Activated CD4-positive, alpha-beta T cell treated with anti-CD3 and anti-CD28 coated beads, Interleukin-2, Interleukin-6, amounts not matched to agents 100 ng/mL and 50 ng/mL, durations not matched to agents 16 hours and 8 hours (primary cell): ENCODE measurements at places on chromosomes 7 and 10.

DNA sequence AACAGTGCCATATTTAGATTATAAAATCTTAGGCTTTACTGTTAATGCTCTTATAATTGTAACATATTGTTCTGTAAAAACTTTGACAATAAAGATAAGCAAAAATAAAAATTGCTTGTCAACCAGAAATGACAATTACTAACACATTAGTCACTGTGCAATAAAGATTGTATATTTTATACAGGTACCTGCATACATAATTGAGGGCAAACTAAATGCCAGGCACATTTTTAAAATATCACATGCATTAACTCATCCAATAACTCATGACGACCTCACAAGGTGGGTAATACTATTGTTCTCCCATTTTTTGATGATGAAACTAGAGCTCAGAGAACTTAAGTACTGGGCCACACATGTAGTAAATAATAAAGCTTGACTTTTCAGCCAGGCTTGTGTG is 1020.2 kb upstream of the C7orf33 start:
- DNase-seq: no peak

- no peak for DNase-seq
Observed at GRCh38 chr7:41822259-41822817, 119.4 kb upstream of the INHBA start.

- DNase-seq: no peak
Observed at GRCh38 chr7:105213611-105214010, 175.1 kb downstream of the SRPK2 start.

- DNase-seq: no peak
Observed at GRCh38 chr10:115953281-115953680, 319.7 kb downstream of the GFRA1 start.

DNA sequence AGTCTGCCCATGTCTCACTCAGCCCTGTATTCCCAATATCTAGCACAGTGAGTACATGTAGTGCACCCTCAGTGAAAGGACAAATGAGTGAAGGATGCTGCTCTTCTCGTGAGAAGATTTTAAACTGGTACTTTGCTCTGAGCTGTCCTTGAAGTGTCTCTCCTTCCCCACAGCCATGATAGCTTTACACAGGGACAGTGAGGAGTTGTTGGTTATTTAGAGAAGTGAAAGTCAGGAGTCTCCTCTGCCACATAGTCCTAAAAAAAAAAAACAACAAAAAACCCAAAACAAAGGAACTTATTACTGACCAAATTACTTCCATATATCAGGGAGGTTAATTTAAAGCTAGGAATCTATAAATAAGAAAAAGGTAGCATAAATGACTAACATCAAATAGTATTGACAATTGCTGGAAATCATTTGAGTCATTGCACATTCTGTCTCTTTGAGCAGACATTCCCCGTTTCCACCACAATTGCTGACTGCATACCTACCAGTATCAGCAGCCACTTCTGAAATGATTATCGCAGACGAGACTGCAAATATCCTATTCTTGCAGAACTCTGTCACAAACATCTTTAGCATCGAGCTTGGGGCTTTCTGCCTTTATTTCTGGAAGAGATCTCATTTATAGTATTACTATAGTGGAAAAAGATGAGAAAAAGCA is 202.1 kb downstream of the PTEN start:
- peak; percentile 79 for DNase-seq

- no peak for DNase-seq
Observed at GRCh38 chr10:56068473-56069263, 292.4 kb downstream of the ZWINT start.

DNA sequence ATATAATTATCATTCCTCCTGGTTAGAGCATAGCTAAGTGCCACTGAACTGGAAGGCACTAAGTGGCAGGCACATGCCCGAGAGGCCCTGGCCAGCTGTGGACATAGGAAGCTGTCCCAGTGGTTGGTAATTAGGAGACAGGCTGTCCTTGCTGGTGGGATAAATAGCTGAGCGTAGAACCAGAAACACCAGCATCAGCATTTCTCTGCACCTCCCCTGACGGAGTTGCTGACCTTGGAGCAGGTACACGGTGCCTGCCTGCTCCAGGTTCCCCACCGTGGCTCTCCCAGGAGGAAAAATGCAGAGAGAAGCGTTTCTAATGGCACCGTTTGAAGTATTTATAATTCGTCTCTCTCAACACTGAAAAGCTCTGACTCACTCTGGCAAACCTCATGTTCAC is 5.6 kb upstream of the ABLIM1 start:
- no peak for DNase-seq

DNA sequence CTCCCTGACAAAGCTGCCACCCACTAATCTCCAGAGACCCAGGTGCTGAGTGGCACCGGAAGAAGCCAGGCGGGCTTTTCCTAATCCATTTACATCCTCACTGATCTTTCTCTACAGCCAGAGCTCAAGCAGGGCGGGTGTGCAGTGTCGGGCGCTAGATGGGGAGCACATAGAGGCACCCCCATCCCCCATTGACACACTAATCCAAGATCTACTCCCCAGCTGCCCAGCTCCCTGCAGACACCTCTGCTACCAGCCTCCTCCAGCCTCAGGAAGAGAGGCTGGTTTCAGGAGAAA is 22.2 kb downstream of the FRMPD2 start:
- DNase-seq: no peak

DNA sequence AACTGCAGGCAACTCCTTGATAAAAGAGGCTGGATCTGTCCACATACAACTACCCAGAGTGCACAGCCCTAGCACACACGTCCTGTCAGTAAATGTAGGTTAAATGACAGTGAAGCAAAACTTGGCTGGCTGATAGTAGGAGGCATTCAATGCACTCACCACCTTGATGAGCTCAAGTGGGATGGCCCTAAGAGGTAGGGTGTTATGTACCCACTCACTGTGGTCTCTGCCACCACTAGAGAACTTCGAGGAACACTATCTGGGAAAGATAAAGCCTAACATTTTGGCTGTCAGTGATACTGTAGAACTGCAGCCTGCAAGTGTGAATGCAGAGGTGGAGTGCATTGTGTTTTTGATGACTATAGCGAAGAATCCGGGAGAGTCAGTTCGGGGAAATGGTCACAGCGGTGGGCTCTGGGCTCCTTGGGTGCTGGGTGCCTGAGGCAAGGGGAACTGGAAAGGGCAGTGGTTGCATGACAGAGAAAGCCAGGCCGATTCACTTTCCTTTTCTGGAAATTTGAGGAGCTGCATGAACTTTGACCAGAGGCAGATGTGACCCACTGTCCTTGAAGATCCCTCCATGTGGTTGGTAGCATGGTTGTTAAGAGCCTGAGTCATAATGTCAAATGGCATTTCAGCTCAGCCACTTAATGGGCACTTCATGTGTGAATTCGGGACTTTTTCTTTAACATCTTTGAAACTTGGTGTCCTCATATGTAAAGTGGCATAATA is 93.1 kb upstream of the ZPBP start:
- no peak for DNase-seq

GRCh38 chr7:75850235-75850634 is 28.6 kb upstream of the RHBDD2 start:
- DNase-seq: no peak

- no peak for DNase-seq
Observed at GRCh38 chr10:32985341-32985764, 27.3 kb upstream of the ITGB1 start.

DNA sequence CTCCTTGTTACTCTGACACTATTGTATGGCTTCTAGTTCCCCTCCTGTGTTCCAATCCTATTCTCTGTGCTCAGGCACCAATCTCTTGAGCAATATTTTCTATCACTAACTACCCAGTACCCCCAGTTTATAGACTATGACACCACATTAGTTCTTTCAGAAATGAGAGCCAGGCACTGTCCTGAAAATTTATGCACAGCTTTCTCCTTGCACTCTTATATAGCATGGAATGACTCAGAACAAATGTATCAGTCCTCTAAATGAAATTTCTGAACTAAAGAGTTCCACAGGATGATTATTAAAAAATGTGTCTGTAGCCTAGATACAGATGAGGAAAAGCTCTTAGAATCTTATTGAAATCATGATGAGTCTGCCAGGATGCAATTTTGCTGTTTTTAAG is 489.9 kb downstream of the XPNPEP1 start:
- DNase-seq: no peak

- DNase-seq: no peak
Observed at GRCh38 chr7:3195160-3195559, 105.9 kb upstream of the SDK1 start.

GRCh38 chr7:40782836-40783235 is 648.0 kb downstream of the SUGCT start:
- DNase-seq: no peak

- no peak for DNase-seq
Observed at GRCh38 chr7:98077762-98078161, 28.9 kb upstream of the LMTK2 start.

DNA sequence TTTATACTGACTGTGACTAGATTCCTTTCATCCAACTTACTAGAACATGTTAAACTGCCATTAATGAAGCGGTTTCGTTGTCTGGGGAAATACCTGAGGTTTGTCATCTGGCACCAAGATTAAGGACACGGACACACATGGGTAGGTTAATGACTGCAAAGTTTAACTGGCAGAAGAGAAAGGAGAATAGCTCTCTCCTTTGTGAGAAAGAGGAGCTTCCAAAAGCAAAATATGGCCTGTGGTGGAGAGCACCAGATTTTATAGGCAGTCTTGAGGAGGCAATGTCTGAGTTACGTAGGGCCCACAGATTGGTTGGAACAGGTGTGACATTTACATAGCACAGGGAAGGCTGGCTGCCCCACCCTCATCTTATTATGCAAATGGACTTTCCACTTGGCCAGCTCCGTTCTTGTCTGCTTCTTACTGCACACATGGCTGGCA is 1193.0 kb upstream of the CELF2 start:
- DNase-seq: no peak

- DNase-seq: no peak
Observed at GRCh38 chr10:21452203-21452602, 73.3 kb downstream of the SKIDA1 start.

DNA sequence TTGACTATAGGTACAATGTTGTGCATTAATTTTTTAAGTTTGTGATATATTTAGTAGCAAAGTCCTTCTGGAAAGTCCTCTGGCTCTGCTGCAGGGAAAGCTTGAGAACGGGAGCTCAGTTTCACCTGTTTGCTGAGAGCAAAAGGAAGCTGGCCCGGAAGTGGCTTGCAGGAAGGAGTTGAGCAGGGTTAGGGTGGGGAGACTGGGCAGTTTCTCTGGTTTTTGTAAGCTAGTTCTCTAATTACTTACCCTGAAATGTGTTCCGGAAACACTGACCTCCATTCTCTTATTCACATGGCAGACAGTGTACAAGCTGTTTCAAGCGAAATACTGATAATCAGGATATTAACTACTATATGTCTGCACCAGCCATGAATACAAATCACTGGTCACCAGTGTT is 22.3 kb downstream of the MAP3K8 start:
- peak; percentile 65 for DNase-seq

- DNase-seq: no peak
Observed at GRCh38 chr7:139698844-139699243, 79.0 kb downstream of the HIPK2 start.

- no peak for DNase-seq
Observed at GRCh38 chr7:25486656-25487055, 258.4 kb upstream of the NPVF start.

DNA sequence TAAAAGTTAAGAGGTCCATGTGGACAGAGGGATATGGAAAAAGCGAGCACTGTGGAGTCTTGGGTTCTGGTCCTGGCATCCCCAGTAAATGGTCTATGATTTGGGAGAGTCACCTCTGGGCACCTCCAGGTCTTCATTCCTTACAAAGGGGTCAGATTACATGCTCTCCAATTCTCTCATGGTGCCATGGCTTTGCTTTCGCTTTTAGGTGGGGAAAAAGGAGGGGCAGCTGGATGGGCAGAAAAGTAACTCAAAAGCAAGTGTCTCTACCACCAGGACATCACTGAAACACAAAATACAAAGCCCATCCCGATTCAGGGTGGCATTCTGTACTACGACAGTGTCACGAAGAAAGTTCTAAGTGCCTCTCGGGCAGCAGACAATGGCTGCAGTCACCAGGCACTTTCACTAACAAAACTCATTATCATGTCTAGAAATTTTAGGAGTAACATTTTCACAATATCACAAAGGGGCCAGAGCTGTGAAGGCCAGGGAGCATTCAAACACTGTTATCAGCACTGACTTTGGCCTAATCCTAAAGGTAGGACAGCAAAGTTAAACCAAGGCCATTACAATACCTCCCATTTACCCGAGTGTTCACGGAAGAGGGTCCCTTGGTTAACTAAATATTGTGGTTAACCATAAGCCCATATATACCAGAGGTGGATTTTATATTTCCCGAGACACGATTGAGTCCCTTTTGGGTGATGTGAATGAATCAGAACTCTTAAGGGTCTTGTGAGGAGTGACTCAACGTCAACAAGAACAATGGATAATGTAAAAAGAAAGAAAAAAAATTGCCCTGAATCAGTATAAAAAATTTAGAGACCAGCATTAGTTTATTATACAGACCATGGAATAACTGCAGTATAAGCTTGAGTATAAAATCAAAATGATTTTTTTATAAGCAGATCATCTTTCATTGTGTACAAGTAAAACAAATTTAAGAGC is 2.5 kb downstream of the PSAP start:
- no peak for DNase-seq

DNA sequence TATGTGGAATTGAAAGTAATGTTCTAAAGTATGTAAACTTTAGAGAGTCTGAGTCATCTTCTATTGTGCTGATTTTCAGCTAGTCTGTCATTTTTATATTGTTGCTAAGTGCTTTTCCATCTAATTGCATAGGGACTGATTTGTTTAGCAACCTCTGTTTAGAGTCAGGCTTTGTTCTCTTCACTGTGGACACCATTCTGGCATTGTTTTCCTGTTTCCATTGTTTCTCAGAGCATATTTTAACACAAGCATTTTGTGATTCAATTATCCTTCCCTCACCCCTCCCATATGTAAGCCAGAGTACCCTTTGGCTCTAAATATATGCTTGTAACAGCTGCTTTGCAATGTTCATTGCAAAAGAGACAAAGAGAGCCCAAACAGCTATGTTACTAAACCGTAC is 748.4 kb upstream of the PHF14 start:
- no peak for DNase-seq

GRCh38 chr7:19317461-19317860 is 172.2 kb upstream of the FERD3L start:
- no peak for DNase-seq

GRCh38 chr10:35456153-35456720 is 119.9 kb downstream of the CCNY start:
- no peak for DNase-seq

- no peak for DNase-seq
Observed at GRCh38 chr10:119981826-119982225, 89.3 kb downstream of the SEC23IP start.

DNA sequence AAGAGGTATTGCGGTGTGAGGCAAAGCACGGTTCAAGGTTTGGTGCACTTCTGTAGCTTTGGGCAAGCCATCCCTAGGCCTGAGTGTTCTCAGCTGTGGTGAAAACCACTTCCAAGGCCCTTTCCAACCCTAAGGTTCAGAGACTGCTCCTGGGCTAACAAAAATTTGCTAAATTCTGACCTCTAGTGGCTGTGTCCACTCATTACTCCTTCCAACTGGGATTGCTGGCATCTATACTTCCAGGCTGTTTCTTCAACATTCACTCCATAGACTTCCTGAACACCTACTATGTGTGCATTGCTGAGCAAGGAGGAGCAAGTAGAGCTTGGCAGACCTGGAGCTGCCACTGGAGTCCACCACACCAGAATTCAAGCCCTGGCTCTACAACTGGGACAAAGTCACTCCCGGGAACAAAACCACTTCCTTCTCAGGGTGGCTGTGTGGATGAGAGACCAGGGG is 29.3 kb upstream of the SH3PXD2A start:
- DNase-seq: peak; percentile 57
